Stimulated activated CD4-positive, alpha-beta T cell treated with anti-CD3 and anti-CD28 coated beads, TNF-alpha, amount 100 ng/mL, for 1 hour (primary cell): ENCODE measurements at places on chromosomes 2 and 18.

- DNase-seq = no peak
Observed at GRCh38 chr2:175964195-175964594, 37.9 kb downstream of the LNPK start.

- no peak for DNase-seq
Observed at GRCh38 chr2:191643429-191643828, 34.5 kb upstream of the NABP1 start.

DNA sequence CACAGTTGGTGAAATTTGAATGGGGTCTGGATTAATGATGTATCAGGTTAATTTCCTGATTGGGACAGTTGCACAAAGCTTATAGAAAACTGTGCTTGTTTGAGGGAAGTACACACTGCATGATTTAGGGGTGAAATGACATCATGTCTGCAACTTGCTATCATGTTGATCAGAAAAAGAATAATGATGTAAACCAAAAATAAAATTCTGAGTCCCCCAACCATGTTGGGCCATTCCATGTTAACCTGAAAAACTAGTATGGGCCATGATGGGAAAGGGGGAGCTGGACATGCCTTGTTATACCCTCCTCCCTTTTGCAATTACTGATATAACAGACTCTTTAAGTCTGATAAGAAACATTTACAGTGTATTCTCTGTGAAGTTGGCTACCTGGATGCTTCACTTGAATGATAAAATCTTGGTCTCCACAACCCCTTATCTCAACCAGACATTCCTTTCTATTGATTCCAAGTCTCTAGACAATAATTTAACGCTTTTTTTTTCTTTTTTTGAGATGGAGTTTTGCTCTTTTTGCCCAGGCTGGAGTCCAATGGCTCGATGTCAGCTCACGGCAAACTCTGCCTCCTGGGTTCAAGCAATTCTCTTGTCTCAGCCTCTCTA, 4.2 kb upstream of the INO80B start:
- DNase-seq = no peak

DNA sequence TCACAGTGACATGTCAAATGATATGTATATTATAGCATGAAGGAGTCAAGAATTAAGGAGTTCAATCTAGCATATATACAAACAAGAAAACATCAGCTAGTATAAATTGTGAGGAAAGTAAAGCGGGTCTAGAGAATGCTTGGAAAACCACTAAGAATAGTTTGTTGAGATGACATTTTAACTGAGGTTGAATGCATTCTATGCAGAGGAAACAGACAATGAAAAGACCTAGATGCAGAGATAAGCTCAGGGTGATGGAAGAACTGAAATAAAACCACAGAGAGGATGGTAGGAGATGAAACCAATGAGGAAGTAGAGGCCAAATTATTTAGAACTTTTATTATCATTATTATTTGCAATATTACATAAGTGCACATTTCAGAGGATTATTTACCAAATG, 803.6 kb upstream of the FANCL start:
- no peak for DNase-seq

- no peak for DNase-seq
Observed at GRCh38 chr2:41033127-41033526, 581.2 kb upstream of the SLC8A1 start.

- DNase-seq = peak; percentile 11
Observed at GRCh38 chr2:224038049-224038829, 847 bp downstream of the SERPINE2 start.

- no peak for DNase-seq
Observed at GRCh38 chr18:46174342-46175041, 70.3 kb downstream of the HAUS1 start.

- DNase-seq = no peak
Observed at GRCh38 chr18:69708844-69709243, 238.8 kb downstream of the CD226 start.

- no peak for DNase-seq
Observed at GRCh38 chr2:224551693-224552092, 33.5 kb downstream of the CUL3 start.

DNA sequence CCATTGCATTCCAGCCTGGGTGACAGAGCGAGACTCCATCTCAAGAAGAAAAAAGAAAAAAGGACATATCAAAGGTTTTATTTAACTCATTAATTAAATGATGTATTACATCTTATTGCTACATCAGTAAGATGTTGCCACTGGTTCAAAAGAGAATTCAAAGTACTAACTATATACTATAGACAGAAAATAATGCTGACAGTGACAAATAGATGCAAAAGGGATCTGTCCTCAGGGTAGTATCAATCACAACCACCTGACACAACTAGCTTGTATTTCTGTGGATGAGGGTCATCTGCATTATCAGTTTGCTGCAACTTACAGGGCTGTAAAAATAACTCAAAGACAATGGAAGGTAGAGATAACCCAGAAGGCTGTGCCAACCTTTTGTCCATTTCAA, 16.4 kb upstream of the CREG2 start:
- no peak for DNase-seq

DNA sequence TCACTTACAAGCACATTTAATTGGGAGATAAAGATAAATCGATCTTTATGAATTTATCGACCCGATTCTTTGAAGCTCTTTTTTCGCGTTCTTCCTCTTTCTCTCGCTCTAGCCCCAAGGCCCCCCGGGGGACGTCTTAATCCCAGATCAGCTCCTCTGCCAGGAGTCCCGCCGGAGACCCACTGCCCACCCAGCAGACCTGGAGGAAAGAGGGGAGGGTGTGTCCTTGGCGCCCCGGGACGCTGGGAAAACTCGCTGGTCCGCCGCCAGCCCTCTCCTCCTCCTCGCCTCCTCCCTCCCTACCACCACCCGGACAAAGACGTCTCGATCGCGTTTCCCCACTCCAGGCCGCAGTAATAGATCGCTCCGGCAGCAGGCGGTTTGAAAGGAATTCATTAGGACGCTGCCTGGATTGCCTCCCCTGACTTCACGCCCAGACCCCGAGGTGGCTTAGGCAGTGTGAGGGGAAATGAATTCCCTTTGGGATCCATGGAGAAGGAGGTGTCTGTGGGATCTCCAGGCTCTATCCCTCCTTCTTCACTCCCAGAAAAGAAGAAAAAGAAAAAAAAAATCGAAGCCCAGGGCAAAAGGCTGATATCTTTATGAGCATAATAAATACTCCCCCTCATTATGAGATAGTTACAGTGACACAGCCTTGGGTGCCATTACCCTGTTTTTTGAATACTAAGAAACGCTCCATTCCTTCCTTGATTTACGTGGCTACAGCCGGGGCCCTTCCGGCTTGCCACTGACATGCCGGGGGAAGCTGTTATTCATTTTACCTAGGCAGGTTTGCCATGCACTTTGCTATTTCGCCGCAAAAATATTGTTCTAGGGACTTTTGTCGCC, 1.8 kb upstream of the GBX2 start:
- no peak for DNase-seq

- no peak for DNase-seq
Observed at GRCh38 chr2:218405086-218405745, 5.5 kb downstream of the CTDSP1 start.

- DNase-seq = no peak
Observed at GRCh38 chr2:222433332-222434173, 9.2 kb downstream of the SGPP2 start.

DNA sequence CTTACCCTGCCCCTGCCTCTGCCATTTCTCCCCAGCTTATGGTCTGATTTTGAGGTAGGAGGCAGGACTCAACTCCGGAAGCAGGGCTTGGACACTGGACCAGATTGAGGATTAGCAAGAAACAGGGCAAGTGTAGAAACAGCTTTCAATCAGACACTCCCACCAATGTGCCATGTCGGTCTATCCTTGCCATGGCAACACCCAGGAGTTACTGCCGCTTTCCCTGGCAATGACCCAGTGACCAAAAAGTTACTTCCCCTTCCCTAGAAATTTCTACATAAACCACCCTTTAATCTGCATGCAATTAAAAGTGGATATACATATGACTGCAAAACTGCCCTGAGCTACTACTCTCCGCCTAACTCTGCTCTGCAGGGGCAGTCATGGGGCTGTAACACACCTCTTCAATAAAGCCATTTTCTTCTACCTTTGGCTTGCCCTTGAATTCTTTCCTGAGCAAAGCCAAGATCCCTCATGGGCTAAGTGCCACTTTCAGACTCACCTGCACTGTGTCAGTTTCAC, 156.7 kb downstream of the LPIN1 start:
- DNase-seq = no peak

GRCh38 chr18:3110034-3110752, 97.2 kb upstream of the LPIN2 start:
- no peak for DNase-seq

- no peak for DNase-seq
Observed at GRCh38 chr2:111105926-111106325, 14.8 kb upstream of the BCL2L11 start.

GRCh38 chr2:11773747-11774525, 27.5 kb downstream of the LPIN1 start:
- DNase-seq = no peak

GRCh38 chr18:50633992-50634391, 74.1 kb downstream of the MAPK4 start:
- DNase-seq = no peak

DNA sequence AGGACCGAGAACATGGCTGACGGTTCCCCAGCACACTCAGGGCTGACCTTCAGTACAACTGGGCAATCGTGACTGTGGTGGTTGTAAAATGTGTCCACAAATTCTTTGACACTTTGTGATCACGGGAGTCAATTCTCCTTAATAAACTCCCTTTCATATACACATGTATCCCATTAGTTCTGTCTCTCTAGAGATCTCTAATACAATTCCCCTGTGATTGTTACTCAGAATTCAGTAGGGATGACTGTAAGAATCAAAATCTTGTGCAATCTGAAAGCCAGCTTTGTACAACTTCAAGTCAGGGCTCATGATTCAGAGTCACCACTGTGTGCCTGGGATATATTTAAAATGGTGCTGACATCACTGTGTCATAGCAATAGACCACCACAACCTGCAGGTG, 89.5 kb upstream of the LMAN1 start:
- DNase-seq = no peak

DNA sequence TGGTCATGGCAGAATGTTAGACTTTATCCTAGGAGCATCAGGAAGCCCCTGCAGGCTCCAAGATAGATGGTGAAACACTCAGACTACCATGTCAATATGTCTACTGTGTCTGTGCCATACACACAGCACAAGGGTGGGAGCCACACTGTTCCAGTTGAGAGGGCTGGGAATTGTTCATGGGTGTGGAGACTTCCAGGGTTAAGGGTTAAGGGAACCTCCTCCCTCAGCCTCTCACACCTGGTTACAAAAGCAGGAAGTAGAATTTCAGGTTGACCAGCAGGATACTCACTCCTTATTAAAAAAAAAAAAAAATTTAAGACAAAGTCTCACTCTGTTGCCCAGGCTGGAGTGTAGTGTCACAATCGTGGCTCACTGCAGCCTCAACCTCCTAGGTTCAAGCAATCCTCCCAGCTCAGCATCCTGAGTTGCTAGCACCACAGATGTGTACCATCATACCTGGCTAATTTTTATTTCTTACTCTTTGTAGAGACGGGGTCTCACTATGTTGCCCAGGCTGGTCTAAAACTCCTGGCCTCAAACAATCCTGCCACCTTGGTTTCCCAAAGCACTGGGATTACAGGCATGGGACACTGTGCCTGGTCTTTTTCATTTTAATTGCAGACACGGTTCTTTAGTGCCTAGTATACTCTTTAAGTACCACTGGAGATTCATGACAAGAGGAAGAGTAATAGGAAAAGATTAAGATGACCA, 26.0 kb downstream of the SULT1C2 start:
- no peak for DNase-seq

- no peak for DNase-seq
Observed at GRCh38 chr2:9831670-9832069, 11.6 kb upstream of the TAF1B start.

DNA sequence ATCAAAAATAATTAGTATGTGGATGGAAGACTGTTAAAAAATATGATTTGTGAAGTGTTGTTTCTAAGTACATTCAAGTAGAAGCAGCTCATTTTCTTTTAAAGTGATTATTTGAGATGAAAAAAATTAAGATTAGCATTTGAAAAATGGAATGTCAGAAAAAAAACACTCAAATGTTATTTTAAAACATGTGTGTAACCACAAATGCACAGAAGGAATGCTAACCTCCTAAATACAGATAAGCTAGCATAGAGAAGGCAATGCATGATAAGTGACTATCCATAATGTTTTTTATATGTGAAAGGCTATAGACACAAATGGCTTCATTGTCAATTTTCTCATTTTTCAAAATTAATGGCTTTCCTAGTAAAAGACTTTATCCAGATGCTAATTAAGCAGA, 198.9 kb downstream of the NYAP2 start:
- DNase-seq = no peak

GRCh38 chr2:170409164-170409535, 231.2 kb downstream of the MYO3B start:
- peak; percentile 55 for DNase-seq

DNA sequence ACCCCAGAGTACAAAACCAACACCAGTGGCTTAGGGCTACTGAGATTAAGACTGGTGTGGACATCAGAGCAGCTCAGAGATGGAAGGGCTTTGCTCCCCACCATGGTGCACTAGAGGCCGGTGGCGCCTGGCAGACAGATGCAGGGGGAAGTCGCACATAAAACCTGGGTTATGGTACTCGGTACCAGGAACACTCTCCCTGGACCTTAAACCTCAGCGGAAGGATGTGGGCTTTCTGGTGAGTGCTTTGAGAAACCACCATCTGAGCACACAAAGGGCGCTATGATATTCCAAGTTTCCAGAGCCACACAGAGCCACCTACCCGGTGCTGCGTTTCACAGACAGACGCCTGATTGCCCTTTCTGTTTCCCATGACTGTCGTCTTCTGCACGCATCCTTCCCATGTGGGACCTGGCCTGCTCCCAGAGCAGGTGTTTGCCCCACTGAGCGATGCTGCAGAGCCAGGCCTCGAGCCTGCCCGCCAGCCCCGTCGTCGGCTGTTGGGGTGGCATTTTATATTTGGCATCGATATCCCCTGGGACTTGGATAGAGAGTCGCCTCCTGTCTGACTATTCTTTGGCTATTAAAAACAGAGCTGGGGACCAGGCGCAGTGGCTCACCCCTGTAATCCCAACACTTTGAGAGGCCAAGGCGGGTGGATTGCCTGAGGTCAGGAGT, 89.5 kb upstream of the ODC1 start:
- DNase-seq = no peak

- no peak for DNase-seq
Observed at GRCh38 chr2:120660056-120660694, 75.5 kb upstream of the GLI2 start.

DNA sequence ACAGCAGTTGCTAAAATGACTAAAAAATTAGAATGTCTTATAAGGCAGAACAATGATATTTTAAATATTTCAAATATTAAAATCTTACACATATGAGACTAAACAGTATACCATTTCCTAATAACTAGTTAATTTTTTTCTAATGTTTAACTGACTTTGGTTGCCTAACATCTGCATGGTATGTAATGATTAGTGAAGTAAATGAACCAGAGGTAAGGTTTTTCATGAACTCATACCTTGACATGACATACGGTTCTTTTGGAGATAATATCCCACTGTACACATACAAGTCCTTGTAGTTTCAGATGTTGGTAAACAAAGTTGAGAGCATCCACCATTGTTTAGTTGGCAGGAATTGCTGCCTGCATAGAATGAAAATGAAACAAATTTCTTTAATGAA, 1360.2 kb downstream of the LRP1B start:
- no peak for DNase-seq

GRCh38 chr18:11074889-11075288, 74.5 kb downstream of the PIEZO2 start:
- no peak for DNase-seq

- DNase-seq = no peak
Observed at GRCh38 chr2:104845552-104845931, 8.4 kb upstream of the POU3F3 start.

- no peak for DNase-seq
Observed at GRCh38 chr18:44816050-44816449, 135.4 kb downstream of the SETBP1 start.
